ENCODE measurements at places on chromosomes 11 and 22. TPM values are rescaled to one million over a fixed set of nuclear protein-coding genes. Genes with fewer than 3 reads are reported as not detected.

The LRRC74B gene
- total RNA-seq, result not detected

The PLEKHB1 gene
- total RNA-seq, result 91.2 TPM

The INS gene
- total RNA-seq, result not detected

The P2RX6 gene
- total RNA-seq, result 2.2 TPM

The HEPN1 gene
- total RNA-seq, result not detected
